NCI-H526 treated with DMSO at 0.1 percent for 48 hours (cell line): ENCODE measurements at places on chromosomes 2 and 18.

- no peak for DNase-seq
Measured at GRCh38 chr18:49072524-49072934, 121.8 kb upstream of the SMAD7 start.

DNA sequence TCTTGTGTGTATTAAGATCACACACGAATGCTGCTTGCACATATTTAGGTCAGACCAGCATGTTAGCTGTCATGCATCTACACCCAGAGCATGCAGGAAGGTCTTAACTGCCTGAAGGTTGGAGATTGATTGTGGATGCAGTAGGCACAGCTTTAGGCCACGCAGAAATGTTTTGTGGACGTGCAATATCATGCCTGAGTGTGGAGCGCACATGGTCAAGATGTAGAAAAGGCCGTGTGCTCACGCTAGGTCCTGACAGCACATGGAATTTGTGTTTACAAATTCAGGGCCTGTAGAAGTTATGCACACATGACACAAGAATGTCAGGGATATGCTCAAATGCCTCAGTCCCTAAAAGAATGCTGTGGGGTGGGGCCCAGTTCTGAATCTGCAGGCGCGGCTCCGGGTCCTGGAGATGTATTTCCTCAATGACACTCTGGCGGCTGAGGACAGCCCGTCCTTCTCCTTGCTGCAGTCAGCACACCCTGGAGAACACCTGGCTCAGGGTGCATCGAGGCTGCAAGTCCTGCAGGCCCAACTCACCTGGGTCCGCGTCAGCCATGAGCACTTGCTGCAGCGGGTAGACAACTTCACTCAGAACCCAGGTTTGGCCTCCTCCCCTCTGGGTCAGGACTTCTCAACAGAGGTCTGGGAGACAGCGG, 27.9 kb downstream of the MARCO start:
- DNase-seq = no peak

DNA sequence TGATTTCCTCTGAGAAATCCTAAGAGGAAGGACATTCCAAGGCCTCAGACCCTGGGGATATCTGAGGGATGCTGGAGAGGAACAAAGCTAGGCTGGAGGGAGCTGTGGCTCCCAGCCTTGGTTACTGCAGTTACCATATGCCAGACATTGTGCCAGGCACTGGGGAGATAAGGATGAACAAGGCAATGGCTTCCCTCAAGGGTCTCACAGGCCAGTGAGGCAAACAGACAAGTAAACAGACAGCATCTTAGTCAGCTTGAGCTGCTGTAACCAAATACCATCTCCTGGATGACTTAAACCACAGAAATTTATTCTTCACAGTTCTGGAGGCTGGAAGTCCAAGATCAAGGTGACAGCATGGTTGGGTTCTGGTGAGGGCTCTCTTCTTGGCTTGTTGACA, 91.8 kb downstream of the SKA1 start:
- no peak for DNase-seq

DNA sequence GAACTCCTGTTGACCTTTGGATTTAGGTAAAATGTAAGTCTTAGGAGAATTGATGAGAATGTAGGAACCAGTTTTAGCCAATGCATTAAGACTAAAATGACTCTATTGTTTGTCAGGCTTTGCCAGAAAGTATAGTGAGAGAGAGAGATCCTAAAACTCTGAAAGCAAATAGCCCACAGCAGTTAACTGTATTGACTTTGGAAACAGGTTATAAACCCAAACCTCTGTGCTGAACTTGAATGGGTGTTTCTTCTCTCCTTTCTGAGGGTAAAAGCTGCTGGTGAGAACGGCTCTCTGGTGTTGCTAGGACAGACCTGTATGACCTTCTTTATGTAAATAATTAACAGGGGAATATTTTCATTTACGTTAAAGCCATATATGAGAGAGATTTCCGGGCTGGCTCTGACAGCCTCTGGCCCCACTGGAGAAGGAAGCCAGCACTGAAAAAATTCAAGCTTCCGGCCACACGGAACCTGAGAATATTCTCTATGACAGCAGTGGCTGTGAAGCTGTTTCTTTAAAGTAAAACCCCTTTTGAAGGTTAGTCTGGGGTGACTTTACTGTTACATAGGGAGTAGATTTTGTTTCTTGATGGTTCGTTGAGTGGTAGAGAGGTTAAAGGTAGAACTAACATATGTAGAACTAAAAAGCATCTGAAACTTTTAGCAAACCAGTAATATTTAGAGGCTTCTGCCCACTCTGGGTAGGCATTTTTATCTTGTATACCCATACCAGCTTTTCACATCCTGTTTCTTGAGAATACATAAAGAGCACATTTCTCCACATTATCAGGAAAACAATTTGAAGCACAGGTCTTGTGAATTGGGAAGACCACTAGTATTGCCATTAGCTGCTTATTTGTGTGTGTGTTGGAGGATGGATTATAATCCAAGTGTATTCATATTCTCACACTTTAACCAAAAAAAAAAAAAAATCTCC, 123.8 kb downstream of the SPTBN1 start:
- peak; percentile 80 for DNase-seq

- no peak for DNase-seq
Measured at GRCh38 chr2:11016735-11017388, 105.1 kb downstream of the KCNF1 start.

DNA sequence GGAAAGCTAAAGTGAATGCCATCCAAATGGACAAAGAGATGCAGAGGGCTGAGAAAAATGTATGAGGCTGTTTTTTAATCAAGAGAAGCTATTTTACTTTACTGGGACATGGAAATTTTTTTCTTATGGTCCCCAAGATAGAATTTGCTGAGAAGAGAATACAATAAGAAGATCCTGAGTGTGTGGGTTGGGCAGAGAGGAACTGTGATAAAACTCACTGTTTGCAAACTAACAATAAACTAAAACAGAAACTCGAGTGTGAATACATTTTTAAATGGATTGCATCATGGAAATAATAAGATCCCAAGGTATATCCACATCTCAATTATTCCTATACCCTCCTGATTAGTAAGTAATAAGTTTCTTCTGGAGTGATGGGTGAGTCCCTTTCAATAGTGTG, 4.4 kb downstream of the NEB start:
- no peak for DNase-seq

GRCh38 chr2:179614121-179614520, 247.3 kb downstream of the ZNF385B start:
- no peak for DNase-seq

DNA sequence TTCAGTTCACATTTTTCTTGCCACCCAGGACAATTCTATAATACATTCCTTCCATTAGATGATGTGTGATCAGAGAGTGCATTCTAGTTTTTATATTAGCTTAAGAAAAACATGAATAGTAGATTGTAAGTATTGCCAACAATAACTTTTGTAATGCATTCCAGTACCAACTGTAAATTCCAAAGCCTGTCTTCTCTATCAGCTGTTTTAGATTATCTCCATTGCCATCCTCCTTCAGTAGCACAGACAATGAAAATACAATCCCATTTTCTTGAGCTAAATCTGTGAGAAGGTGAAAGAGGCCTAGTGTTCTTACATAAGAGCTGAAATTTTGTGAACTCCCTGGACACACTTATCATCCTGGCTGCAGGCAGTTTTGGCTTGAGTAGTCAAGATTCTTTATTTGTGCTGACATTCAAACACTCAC, 103.9 kb downstream of the CCBE1 start:
- DNase-seq = no peak
